ENCODE measurements at places on chromosomes 4 and X. TPM values are rescaled to one million over a fixed set of nuclear protein-coding genes. Genes with fewer than 3 reads are reported as not detected.

Gene TTC29
- total RNA-seq, result not detected

Gene SPANXA2
- total RNA-seq, result not detected

Gene LAMTOR3
- total RNA-seq, result 29.8 TPM

Gene CENPE
- 47.6 TPM for total RNA-seq

Gene NDST4
- total RNA-seq, result not detected

Gene MSN
- total RNA-seq, result 621 TPM

Gene MAGEB1
- total RNA-seq, result not detected

Gene RPS6KA6
- 0.05 TPM for total RNA-seq

Data from T-helper 2 cell treated with Interferon-gamma antibody and Interleukin-4, amounts not matched to agents 100 ng/mL and 5 ng/mL, for 36 hours (primary cell).